Natural killer cell (primary cell): ENCODE measurements at places on chromosomes 11 and 22.
A peak's percentile ranks its signal among the peaks of the same experiment; 100 is the strongest.

GRCh38 chr11:46072172-46072964 is 48.9 kb downstream of the PHF21A start:
- DNase-seq = no peak

DNA sequence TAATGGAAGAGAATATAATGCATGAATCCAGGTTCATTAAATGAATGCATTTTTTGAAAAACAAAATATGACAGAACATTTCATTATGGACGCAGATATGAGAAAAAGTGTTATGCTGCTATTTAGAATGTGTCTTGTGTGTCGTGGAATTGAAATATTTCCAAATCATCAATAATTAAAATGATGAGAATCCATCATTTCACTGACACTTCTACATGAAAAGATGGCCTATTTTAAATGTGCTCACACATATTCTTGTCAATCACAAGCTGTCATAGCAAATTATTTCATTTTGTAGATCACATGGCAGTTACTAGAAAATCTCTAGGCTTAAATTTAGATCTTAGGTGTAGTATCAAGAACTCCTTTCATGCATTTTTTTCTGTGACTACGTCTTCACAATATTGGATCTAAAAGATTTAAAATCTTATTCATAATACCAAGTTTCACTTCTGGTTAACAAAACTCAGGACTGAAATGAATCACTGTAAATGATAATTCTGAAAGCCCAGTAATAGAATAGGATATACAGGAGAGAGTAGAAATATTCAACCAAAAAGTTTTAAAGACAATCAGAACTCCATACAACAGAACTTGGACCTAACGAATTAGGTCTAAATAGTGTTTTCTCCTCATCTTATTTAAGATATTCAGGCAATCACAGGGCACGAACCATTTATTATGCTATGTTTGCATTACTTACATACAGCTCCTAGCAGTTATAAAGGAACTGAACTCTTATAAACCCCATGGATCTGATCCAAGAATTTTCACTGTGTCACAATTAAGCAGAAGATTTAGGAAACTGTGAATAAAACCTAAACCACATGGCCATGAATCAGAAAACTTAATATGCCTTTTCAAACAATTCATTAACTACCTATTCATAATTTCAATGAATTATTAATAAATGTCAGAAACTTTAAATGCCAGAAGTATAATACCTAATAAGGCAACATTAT is 67.7 kb downstream of the DCDC1 start:
- no peak for DNase-seq

DNA sequence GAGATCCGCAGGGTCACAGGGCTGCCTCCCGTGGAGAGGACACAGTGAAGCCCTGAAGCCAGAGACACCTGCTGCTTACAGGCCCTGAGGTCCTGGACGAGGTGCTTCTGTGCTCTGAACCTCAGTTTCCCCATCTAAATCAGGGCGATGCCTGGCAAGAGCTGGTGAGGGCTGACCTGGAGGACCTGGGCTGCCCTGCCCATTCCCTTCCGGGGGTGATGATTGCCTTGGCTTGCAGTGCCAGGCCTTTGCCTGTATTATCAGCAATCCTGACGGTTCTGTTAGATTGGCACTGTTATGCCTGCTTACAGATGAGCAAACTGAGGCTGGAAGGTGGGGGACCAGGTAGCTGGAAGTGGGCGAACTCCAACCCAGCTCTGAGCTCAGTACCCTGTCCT is 7.8 kb upstream of the GTSE1 start:
- DNase-seq = no peak

- no peak for DNase-seq
Measured at GRCh38 chr11:109241988-109242536, 179.9 kb upstream of the C11orf87 start.

GRCh38 chr22:40463017-40463631 is 92.7 kb downstream of the SGSM3 start:
- peak; percentile 26 for DNase-seq

GRCh38 chr11:83072350-83073242 is 899 bp upstream of the RAB30 start:
- DNase-seq = peak; percentile 22

GRCh38 chr22:23894710-23895598 is 771 bp downstream of the MIF start:
- peak; percentile 44 for DNase-seq

- DNase-seq = no peak
Measured at GRCh38 chr11:73538381-73538872, 59.5 kb downstream of the FAM168A start.

DNA sequence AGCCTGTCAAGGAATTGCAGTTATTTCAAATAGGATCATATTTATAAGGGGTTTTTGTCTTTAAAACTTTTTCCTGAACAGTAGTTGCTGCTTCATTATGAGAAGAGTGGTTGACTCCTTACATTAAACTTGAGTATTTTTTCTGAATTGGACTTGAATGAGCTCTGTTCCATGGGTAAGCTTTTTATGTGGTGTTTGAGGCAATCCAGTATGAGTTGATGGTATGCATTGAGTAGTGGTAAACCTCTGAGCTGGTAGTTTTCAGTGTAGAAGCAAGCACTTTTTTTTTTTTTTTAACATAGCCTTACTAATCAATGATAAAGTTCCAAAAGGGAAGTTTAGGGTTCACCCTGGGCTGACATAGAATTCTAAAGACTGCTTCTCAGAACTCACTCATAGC is 3.4 kb downstream of the KMT2A start:
- peak; percentile 32 for DNase-seq

- no peak for DNase-seq
Measured at GRCh38 chr11:78323363-78323762, 94.3 kb downstream of the GAB2 start.

GRCh38 chr11:70319396-70320076 is 49.0 kb downstream of the PPFIA1 start:
- DNase-seq = no peak

GRCh38 chr11:116078101-116078591 is 573.9 kb upstream of the CADM1 start:
- DNase-seq = no peak

DNA sequence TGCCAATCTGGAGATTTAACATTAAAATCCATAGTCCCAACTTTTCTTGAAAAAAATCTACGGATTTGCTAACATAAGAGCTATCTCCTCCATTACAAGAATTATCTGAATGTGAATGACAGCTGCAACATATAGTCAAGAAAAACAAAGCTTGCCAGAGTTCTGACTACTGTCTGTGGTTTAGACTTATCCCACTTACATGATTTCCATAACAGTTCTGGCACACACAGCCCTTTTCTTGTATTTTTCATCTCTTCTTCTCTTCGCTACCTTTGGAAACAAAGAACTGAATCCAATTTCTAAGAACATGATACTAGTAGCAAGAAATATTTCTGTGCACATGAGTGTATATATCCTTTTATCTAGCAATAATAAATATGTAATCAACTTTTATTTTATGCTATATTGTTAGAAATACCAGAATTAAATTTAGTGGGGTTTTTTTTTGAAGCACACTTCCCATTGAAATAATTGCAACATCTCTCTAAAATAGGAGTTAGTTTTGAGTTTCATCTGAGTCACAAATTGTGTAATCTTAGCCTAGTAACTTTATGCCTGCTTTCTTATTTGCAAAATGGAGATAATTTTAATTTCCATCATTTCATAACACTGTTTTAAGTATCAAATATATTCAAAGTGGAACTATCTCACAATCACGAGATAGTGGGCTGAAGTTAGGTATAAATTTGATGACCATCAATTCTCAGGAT is 1217.6 kb downstream of the JRKL start:
- DNase-seq = no peak

DNA sequence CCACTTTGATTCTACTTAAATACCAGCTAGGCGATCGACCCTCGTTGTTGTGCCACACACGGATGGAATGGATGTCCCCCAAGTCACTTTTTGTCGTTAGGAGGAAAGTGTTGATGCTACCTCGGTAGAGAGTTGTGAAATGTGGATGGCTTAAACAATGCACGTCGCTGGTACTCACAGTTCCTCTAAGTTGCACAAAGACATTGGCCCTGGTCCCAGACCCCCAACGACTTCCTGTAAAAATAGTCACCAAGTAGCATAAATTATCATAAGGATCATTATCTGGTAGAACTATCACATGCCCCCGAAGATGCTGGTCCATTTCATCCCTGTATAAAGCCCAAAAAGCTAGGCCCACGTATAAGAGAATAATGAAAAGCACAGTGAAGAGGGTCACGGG is 3.8 kb downstream of the PKDREJ start:
- DNase-seq = no peak
